ENCODE measurements at places on chromosomes 4 and X. TPM values are rescaled to one million over a fixed set of nuclear protein-coding genes. Genes with fewer than 3 reads are reported as not detected.

Gene LRIT3
- 0.16 TPM for total RNA-seq

Gene CPZ
- not detected for total RNA-seq

Gene ERVMER34-1
- total RNA-seq, result not detected

Gene CENPC
- 26.4 TPM for total RNA-seq

Gene USP11
- total RNA-seq, result 36.4 TPM

Gene MUC7
- total RNA-seq, result not detected

Gene FOXR2
- total RNA-seq, result not detected

Gene GLUD2
- total RNA-seq, result 0.33 TPM

Gene COL25A1
- total RNA-seq, result 3.5 TPM

Gene CFAP299
- not detected for total RNA-seq

Gene CFAP99
- 0.12 TPM for total RNA-seq

Gene FAM184B
- not detected for total RNA-seq

Gene PAQR3
- 21.0 TPM for total RNA-seq

Gene TMPRSS11A
- total RNA-seq, result not detected

Gene PABPC4L
- total RNA-seq, result 1.6 TPM

Gene UGT2B15
- total RNA-seq, result not detected

Gene MSN
- total RNA-seq, result 658 TPM

Gene SYNPO2
- total RNA-seq, result 0.07 TPM

Gene GPC4
- not detected for total RNA-seq

Gene DGAT2L6
- not detected for total RNA-seq

Gene SMR3B
- not detected for total RNA-seq

Gene IL21
- not detected for total RNA-seq

Gene BMX
- total RNA-seq, result 86.0 TPM

Gene DCAF12L2
- not detected for total RNA-seq

Gene SLC49A3
- 11.5 TPM for total RNA-seq

Gene STATH
- not detected for total RNA-seq

Gene SSX2
- not detected for total RNA-seq

Gene PNMA5
- not detected for total RNA-seq

Gene TKTL1
- total RNA-seq, result not detected

Gene NWD2
- total RNA-seq, result not detected

Gene NHS
- 1.1 TPM for total RNA-seq

Gene ODAPH
- not detected for total RNA-seq

Gene ANTXR2
- total RNA-seq, result 71.9 TPM

Gene ATP7A
- 8.7 TPM for total RNA-seq

All from endothelial cell of umbilical vein (primary cell).